Adrenal gland (tissue), 19 donors: ENCODE measurements at places on chromosomes 7 and 10. TPM values are rescaled to one million over a fixed set of nuclear protein-coding genes. Genes with fewer than 3 reads are reported as not detected.

GJD4 gene
- not detected for polyA plus RNA-seq

MRM2 gene
- polyA plus RNA-seq = 36.4 TPM

EN2 gene
- 0.07 TPM for polyA plus RNA-seq

ABCB1 gene
- 185 TPM for polyA plus RNA-seq

PGAM2 gene
- polyA plus RNA-seq = 15.8 TPM

OPALIN gene
- not detected for polyA plus RNA-seq

TRIM50 gene
- not detected for polyA plus RNA-seq

PLPP4 gene
- polyA plus RNA-seq = 0.09 TPM

- DNase-seq = no peak
- H3K27ac ChIP-seq = peak overlapping the region; percentile 61
- no peaks in the 10 kb centered on the region for H3K36me3 ChIP-seq
- H3K4me1 ChIP-seq = peaks cover 57% of the 10 kb centered on the region
- no peak overlapping the region for H3K4me3 ChIP-seq
Observed at GRCh38 chr7:4713183-4713784, 31.2 kb downstream of the FOXK1 start.

- no peaks in the 10 kb centered on the region for H3K36me3 ChIP-seq
- H3K4me1 ChIP-seq = no peaks in the 10 kb centered on the region
- no peak overlapping the region for H3K27ac ChIP-seq
- H3K4me3 ChIP-seq = no peak overlapping the region
- DNase-seq = no peak
Observed at GRCh38 chr10:97226398-97226797, 40.6 kb upstream of the SLIT1 start.

DNA sequence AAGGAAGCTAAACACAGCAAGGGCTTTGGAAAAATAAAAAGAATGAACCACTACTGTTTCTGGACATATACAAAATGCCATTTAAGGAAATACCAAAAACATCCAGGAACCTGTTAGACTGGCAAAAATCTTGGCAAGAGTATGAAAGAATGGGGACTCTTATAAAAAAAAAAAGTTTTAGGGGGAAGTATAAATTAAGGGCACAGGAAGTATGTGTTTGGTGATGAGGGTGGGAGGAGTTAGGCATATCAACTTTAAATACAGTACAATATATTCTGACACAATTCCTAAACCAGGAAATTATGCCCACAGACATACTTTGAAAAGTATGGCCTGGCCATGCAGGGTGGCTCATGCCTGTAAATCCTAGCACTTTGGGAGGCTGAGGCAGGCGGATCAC is 74.2 kb downstream of the WAPL start:
- no peak overlapping the region for H3K27ac ChIP-seq
- no peaks in the 10 kb centered on the region for H3K36me3 ChIP-seq
- DNase-seq = no peak
- H3K27me3 ChIP-seq = no peaks in the 10 kb centered on the region

DNA sequence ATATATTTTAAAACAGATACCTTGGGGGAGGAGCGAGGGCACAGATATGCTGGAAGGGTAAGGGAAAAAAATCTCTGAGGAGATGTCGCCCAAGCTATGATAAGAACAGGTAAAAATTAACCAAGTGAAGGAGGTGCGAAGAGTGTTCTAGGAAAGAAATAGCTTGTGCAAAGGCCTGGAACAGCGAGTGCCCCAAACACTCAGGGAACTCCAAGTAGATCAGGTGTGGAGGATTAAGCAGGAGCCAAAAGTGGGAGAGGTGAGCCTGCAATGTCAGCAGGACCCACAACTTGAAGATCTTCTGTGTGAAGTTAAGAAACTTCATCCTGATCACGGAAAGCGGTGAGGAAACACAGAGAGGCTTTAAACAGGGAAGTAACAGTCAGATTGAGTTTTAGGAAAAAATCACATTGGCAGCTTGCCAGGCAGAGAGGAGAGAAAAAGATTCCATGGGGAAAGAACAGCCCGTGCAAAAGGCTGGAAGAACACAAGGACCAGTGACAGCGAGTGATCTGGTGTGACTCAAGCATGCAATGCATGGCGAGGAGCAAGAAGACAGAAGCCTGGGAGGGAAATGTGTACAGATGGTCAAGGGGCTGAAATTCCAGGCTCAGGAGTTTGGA is 30.7 kb downstream of the FGF8 start:
- H3K4me1 ChIP-seq = no peaks in the 10 kb centered on the region
- no peak overlapping the region for H3K27ac ChIP-seq
- DNase-seq = no peak
- H3K4me3 ChIP-seq = no peak overlapping the region
- H3K36me3 ChIP-seq = no peaks in the 10 kb centered on the region

GRCh38 chr7:108328174-108328651 is 128.0 kb downstream of the NRCAM start:
- no peak overlapping the region for H3K27ac ChIP-seq
- no peaks in the 10 kb centered on the region for H3K36me3 ChIP-seq
- no peak for DNase-seq
- H3K27me3 ChIP-seq = no peaks in the 10 kb centered on the region

DNA sequence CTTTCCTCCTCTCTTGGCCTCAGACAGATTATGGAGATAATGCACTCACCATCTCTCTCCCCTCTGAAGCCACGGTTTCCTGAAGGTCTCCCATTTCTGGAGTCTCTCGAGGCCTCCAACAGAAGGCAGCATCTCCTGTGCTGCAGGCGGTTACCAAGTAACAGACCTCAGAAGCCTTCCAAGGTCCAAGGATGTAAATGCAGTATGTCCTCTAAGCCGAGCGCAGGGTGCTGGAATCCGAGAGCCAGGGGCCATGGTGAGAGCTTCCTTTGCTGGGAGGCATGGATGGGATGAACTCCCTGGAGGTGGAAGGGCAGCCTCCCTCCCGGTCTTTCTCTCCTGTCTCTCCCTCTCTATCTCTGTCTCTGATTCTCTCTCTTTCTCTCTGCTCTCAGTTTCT is 79.8 kb downstream of the ADARB2 start:
- no peak overlapping the region for H3K27ac ChIP-seq
- H3K27me3 ChIP-seq = no peaks in the 10 kb centered on the region
- no peaks in the 10 kb centered on the region for H3K36me3 ChIP-seq
- H3K4me3 ChIP-seq = no peak overlapping the region
- no peaks in the 10 kb centered on the region for H3K4me1 ChIP-seq

- H3K4me3 ChIP-seq = no peak overlapping the region
- no peaks in the 10 kb centered on the region for H3K4me1 ChIP-seq
- H3K27ac ChIP-seq = no peak overlapping the region
- H3K27me3 ChIP-seq = no peaks in the 10 kb centered on the region
- H3K36me3 ChIP-seq = no peaks in the 10 kb centered on the region
Observed at GRCh38 chr10:57188846-57189245, 827.8 kb upstream of the ZWINT start.

DNA sequence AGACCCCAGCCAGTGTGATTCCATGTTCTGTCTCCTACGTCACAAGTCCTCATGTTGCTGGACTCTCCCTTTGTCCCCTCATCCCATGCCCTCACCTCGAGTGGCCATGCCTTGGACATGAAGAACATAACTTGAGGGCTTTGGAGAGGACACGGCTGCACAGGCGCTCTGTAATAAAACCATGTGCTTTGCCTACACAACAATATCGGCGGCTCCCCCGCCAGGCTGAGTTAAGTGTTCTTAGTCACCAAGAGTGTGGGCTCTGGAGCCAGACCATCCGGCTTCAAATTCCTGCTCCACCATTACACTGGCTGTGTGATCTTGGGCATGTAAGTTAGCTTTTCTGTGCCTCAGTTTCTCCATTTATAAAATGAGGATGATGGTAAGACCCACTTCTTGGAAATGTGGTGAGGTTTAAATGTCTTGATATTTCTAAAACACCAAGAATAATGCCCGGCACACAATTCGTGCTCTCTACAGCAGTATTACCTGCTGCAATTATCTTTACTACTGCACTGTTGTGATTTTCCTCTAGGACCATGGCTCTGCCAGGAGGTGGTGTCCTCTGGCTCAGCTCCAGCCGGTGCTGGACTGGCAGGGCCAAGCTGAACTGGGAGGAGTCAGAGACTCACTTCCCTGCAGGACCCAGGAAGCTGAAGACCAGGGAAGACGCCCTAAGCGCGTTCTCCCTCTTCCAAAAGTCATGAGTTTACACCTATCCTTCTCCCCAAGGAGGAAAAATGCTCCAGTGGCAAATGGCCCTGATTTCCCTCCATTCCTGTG is 15.7 kb downstream of the SLIT1 start:
- H3K27me3 ChIP-seq = peaks cover 5% of the 10 kb centered on the region
- no peaks in the 10 kb centered on the region for H3K36me3 ChIP-seq
- no peaks in the 10 kb centered on the region for H3K4me1 ChIP-seq
- H3K4me3 ChIP-seq = no peak overlapping the region
- peak; percentile 42 for DNase-seq

DNA sequence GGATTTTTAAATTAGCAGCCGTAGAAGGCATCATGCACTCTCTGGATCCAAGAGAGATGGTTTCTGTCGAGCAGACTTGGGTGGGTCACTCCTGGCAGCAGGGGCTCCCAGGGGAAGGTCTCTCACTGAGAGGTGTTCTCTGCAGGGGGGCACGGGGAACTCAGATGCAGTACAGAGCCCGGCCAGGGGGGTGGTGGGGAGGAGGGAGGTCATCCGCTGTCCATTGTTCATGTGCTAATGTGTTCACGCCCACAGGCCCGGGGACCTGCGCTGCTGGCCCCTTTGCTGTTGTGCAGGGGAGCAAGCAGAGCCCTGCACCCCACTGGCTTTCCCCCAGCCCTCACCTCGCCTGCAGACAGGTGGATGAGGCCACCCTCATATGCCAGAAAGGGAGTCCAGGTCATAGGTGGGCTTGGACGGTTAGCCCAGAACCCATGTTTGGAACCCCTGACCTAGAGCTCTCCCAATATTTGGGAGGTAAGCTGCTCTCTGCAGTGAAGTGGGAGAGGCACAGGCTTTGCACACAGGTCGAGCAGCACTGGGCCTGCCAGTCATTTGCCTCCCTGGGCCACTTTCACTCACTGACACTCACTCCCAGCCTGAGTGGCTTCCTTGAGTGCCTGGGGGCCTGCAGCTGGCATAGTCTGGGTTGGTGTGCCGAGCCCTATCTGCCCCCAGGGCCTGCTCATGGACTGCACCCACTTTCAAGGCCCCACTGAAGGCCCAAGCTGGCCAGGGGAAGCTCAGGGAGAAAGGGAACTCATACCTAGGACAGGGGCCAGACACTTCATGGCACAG is 12.6 kb upstream of the TBRG4 start:
- no peak overlapping the region for H3K27ac ChIP-seq
- H3K4me1 ChIP-seq = no peaks in the 10 kb centered on the region
- H3K4me3 ChIP-seq = no peak overlapping the region

- H3K4me3 ChIP-seq = no peak overlapping the region
- no peaks in the 10 kb centered on the region for H3K27me3 ChIP-seq
- H3K4me1 ChIP-seq = no peaks in the 10 kb centered on the region
- H3K36me3 ChIP-seq = no peaks in the 10 kb centered on the region
- DNase-seq = no peak
Observed at GRCh38 chr7:102426268-102427018, 6.9 kb upstream of the ORAI2 start.

- DNase-seq = no peak
- no peak overlapping the region for H3K27ac ChIP-seq
- H3K36me3 ChIP-seq = no peaks in the 10 kb centered on the region
- H3K27me3 ChIP-seq = no peaks in the 10 kb centered on the region
Observed at GRCh38 chr10:5999440-6000165, 22.3 kb upstream of the IL15RA start.

DNA sequence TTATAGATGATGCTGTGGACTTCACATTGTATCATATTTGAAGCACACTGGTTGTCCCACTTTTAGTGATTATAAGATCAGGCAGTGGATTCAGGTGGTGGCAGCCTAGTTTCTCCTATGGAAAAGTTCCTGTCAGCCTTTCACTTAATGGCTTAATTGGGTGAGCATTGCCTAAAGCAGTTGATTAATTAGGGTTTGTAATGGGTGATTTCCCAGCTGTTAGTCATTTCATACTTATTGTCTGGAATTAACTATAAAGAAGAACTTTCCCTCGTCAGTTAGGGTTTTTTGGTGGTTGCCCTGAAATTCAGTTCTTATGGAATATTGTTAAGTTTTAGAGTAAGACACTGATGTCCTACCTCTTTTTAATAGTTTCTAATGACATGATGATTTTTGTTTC is 78.8 kb downstream of the SLC25A40 start:
- no peak for DNase-seq
- H3K27me3 ChIP-seq = no peaks in the 10 kb centered on the region
- H3K4me1 ChIP-seq = no peaks in the 10 kb centered on the region
- no peak overlapping the region for H3K4me3 ChIP-seq
- no peaks in the 10 kb centered on the region for H3K36me3 ChIP-seq
- H3K27ac ChIP-seq = no peak overlapping the region

GRCh38 chr7:5045558-5046396 is at the start of gene RBAK:
RBAK (plus strand) TSS chr7:5045860; CDS start chr7:5048077, 2,217 bp downstream.
- H3K4me1 ChIP-seq = peaks cover 4% of the 10 kb centered on the region
- no peaks in the 10 kb centered on the region for H3K36me3 ChIP-seq
- peak; percentile 97 for DNase-seq
- no peaks in the 10 kb centered on the region for H3K27me3 ChIP-seq
- peak within 1 kb of the TSS; percentile 81 for H3K27ac ChIP-seq

- no peaks in the 10 kb centered on the region for H3K27me3 ChIP-seq
- no peak overlapping the region for H3K27ac ChIP-seq
- no peaks in the 10 kb centered on the region for H3K4me1 ChIP-seq
- no peaks in the 10 kb centered on the region for H3K36me3 ChIP-seq
Observed at GRCh38 chr7:114533131-114533530, 118.5 kb downstream of the FOXP2 start.

DNA sequence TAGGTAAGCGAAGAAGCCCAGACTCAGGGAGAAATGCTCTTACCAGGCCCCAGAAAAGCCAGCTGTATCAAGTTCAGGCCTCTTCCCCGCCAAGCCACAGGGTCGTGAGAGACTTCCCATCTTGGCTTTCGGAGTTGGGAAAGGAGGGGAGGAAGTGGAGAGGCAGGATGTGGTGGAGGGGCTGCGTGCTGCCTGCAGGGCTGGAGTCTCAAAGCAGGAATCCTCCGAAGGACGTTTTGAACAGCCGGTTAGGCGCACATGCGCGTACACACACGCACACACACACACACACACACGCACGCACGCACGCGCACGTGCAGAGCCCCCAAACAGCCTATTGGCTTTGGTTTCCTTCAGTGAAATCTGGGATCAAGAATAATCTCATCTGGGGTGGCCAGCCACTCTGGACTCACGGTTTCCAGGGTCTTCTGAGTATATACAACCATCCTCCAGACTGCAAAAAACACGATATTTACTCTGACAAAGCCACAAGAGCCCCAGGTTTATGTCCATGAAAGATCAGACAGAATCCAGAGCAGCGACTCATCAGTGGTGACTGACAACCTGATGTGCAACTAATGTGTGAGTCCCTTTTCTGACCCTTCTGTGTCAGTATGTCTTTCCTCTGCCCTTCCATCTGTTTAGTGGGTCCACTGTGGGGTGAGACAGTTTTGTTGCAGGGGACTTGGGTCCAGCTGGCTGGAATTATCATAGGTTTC is 115.0 kb upstream of the ZNF438 start:
- H3K36me3 ChIP-seq = no peaks in the 10 kb centered on the region
- peaks cover 8% of the 10 kb centered on the region for H3K4me1 ChIP-seq
- no peak overlapping the region for H3K4me3 ChIP-seq
- H3K27me3 ChIP-seq = no peaks in the 10 kb centered on the region
